ENCODE measurements at places on chromosomes 6 and 20.

DNA sequence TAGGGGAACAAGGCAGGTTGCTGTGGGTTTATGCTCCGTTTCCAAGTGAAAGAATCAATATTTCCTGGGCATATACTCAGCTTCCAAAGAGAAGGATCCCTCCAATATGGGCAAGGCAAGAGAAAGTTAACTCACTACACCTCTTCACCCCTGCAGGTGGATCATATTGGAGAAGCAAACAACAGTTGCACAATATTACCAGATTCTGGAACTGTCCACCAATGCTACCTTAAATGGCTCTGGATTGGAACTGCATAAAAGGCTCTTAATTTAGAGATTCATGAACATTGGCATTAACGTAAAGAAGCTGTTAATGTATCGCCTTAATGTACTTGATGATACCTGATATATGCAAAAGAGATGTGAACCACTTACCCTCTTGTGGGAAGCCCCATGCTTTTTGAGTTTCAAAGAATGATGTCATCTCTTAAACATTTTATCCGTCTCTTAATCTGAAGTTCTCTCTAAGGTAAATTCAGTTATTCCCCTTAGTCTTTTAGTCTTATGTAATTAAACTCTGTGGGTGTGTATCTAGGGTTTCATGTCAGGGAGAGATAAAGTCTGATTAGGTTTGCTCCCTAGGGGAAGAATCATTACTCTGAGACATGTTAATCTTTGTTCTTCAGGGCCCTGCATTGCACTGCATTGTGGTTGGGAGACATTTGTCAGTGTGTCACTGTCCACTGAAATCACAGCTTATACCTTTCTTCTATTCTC lies 99.5 kb downstream of the PHACTR1 start:
- DNase-seq: no peak

DNA sequence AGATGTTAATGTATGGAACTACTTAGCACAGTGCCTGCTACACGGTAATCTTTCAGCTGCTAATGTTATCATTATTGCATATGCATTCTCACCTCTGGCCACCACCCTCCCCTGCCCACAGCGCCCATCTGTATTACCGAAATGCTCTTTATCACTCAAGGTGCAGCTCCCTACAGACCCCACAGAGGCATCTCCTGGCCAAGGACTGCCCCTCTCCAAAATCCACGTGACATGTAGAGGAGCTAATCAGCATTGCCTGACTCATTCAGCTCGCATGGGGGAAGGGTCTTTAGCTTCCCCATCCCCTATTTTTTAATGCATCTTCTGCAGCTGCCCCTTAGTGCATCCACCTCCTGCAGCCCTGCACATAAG lies 41.8 kb downstream of the SLC22A23 start:
- no peak for DNase-seq

DNA sequence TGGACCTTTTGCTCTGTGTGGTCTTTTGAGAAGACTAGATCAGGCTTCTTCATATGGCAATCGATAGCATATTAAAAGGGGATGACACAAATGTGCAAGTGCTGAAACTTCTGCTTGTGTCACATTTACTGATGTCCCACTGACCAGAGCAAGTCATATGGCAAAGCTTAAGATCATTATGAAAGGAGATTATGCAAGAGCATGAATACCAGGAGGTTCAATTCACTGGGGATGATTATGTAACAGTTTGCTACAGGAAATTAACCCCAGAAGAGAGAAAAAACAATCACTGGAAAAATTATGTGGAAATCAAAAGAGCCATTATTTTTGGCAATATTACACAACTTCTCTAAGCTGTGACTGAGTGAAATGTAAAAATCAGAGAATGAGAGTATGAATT lies 13.7 kb upstream of the PRDM13 start:
- no peak for DNase-seq

GRCh38 chr20:58212636-58213035 lies 15.8 kb downstream of the ANKRD60 start:
- no peak for DNase-seq

GRCh38 chr20:24489631-24490260 lies 20.3 kb downstream of the SYNDIG1 start:
- DNase-seq: no peak

- no peak for DNase-seq
Measured at GRCh38 chr6:33802186-33802958, 1.4 kb downstream of the MLN start.

DNA sequence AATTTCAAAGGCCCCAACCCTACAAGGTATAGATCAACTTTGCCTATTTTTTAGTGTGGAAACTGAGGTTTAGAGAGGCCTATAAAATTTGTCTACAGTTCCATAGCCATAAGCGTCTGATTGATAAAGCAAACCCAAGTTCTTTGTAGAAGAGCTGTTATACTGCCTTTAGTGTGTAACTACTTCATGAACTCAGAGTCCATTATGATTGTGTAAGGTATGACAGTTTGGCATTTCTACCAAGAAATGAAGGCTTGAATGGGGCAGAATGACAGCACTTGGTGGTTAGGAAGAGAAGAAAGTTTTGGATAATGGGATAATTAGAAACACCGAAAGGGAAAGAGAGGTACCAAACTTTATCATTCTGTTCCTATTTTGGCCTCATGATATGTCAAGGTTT lies 38.1 kb downstream of the SMAP1 start:
- no peak for DNase-seq

- DNase-seq: no peak
Measured at GRCh38 chr6:40852779-40853373, 186.1 kb downstream of the UNC5CL start.

GRCh38 chr6:4463236-4463635 lies 313.0 kb upstream of the CDYL start:
- DNase-seq: no peak

- DNase-seq: no peak
Measured at GRCh38 chr6:108260126-108260808, 573 bp downstream of the SNX3 start.

- no peak for DNase-seq
Measured at GRCh38 chr6:30295837-30296236, 30.9 kb upstream of the TRIM39 start.

DNA sequence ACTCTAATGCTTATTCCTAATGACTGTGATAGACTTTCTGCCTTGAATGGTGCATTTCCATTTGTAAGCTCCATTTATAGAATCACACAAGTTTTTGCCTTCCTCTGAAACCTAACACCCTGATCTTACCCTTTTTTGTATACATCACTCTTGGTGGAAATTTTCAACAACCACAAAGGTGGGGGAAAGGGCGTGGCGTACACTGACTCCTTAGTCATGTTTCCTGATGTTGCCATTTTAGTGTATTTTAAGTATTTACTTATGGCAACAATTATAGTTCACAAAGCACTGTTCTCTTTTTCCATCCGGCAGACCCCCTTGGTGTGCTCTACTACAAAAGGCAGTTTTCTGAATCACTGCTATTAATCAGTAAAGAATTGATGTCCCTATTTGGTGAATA lies 92.0 kb downstream of the ATXN1 start:
- DNase-seq: peak; percentile 38

- no peak for DNase-seq
Measured at GRCh38 chr20:62656919-62657588, 14.8 kb downstream of the SLCO4A1 start.

DNA sequence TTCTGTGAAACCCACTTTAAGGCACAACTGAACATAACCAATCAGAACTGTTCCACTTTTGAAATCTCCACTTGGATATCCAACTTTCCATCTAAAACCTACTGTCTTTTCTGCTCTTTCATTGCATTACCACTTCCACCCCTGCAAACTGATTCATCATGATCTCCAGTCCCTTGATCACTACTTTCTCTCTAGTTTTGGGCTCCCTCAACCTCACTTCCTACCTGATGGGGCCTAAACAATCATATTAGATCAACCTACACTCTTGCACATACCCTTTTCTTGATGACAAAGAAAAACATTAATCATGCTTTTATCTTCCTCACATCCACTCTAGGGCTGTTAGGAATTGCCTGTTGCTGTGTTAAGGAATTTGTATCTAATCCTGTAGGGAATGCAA lies 137.6 kb downstream of the PDSS2 start:
- no peak for DNase-seq

- no peak for DNase-seq
Measured at GRCh38 chr6:111925296-111925695, 52.0 kb upstream of the FYN start.

GRCh38 chr6:33323623-33323948 lies 6.0 kb upstream of the ZBTB22 start:
- no peak for DNase-seq

- no peak for DNase-seq
Measured at GRCh38 chr20:24437196-24438082, 32.0 kb upstream of the SYNDIG1 start.

DNA sequence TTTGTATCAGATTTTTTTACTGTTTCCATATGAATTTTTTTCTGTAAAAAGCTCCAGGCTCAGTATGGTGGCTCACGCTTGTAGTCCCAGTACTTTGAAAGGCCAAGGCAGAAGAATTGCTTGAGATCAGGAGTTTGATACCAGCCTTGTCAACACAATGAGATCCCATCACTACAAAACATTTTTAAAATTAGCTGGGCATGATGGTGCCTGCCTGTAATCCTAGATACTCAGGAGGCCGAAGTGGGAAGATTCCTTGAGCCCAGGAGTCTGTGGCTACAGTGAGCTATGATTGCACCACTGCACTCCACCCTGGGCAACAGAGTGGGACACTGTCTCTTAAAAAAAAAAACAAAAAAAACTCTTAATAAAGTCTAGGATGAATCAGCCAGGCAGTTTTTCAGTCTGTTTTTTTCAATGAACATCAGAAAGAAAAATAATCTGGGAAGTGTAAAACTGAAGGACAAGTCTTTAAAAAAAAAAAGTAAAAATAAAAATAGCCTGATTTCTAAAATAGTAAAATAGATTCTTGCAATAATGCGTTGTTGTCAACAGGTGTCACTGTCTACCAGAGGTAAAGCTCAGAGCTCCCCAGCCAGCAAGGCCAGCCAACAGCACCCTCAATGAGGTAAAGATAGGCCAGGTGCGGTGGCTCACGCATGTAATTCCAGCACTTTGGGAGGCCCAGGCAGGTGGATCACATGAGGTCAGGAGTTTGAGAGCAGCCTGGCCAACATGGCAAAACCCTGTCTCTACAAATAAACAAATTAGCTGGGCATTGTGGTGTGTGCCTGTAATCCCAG lies 9.3 kb upstream of the ATG5 start:
- DNase-seq: no peak

DNA sequence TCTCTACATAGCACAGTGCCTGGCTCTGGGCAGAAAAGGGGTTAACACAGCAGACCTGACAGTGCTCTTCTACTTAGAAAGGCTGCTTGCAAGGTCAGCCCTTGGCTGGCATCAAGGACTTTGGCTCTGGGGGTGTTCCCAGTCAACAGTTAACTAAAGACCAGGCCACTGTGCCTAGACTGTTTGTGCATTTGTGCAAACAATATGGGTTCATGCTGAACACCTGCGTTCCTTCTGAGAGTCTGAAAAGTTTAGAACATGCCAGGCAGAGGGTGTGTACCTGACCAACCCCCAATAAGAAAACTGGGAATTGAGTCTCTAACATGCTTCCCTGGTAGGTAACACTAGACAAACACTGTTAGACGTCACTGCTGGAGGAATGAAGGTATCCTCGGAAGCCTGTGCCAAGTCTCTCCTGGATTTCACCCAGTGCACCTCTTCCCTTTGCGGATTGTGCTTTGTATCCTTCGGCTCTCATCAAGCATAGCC lies 110.7 kb downstream of the PDE10A start:
- no peak for DNase-seq

DNA sequence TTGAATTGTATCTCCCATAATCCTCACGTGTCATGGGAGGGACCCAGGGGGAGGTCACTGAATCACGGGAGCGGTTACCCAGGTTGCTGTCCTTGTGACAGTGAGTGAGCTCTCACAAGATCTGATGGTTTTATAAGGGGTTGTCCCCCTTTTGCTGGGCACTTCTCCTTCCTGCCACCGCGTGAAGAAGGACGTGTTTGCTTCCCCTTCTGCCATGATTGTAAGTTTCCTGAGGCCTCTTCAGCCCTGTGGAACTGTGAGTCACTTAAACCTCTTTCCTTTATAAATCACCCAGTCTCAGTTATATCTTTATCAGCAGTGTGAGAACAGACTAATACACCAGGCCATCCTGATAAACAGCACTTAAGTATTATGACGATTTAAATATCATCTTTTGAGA lies 9.0 kb upstream of the MRGBP start:
- no peak for DNase-seq

GRCh38 chr6:71488186-71488585 lies 199.6 kb downstream of the OGFRL1 start:
- DNase-seq: no peak

DNA sequence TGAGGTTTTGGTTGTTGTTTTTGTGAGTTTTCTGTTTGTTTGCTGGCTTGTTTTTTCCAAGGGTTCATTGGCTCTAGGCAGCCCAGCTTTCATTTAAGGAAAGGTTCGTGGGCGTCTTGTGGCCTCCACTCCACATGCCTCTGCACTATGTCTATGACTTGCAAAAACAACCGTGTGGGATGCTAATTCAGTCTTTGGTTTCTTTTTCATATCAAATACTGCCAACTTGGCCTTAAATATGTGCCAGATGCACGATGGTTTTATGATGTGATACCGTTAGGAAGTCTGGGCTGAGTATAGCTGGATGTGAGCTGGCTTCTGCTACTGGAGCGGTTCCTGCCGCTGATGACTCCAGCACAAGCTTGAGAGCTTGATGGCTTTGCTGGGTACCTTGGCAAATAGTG lies 96.3 kb downstream of the BMP2 start:
- no peak for DNase-seq

DNA sequence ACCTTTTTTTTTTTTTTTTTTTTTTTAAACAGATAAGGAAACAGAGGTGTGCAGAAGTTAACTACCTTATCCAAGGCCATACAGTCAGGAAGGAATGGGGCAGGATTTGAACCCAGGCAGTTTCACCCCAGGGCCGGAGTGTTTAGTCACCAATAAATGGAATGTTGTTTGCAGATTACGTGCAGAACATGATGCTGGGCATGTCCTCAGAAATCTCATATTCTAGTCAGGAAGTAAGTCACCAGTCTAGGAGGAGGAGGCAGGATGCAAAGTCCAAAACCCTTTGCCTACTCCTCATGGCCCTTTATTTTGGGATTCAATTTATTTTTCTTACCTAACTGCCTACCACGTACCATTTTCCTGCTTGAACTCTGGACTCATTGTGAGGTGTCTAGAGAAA lies 57.1 kb upstream of the LRRC1 start:
- DNase-seq: no peak

- DNase-seq: no peak
Measured at GRCh38 chr6:82984720-82985119, 80.9 kb downstream of the UBE3D start.

DNA sequence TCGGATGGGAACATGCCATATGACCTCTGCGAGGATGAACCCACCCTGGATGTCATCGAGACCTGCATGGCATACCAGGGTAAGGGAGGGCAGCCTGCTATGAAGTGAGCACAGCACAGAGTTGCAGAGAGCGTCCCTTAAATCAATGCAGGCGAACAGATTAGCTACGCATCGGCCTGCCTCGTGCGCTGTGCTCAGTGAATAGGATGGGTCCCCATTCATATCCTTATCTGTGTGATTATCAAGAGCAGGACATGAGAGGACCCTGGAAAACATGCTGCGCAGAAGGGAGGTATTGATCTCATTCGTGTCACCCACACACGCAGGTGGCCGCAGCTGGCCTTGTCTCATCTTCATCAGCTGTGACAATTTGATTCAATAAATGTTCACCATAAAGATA lies 25.6 kb upstream of the FAM83D start:
- no peak for DNase-seq

All from fibroblast of skin of left biceps (primary cell).